Activated naive CD4-positive, alpha-beta T cell treated with anti-CD3 and anti-CD28 coated beads, Interleukin-2, amount 10 ng/mL, durations not matched to agents 7 days and 5 days (primary cell): ENCODE measurements at places on chromosomes 11 and 22.
A peak's percentile ranks its signal among the peaks of the same experiment; 100 is the strongest.

GRCh38 chr11:89498845-89499448 is 7.8 kb upstream of the NOX4 start:
- no peak for DNase-seq

GRCh38 chr11:61787928-61788491 is 4.4 kb downstream of the TMEM258 start:
- DNase-seq, result peak; percentile 41

GRCh38 chr11:70640408-70640807 is 242.1 kb downstream of the CTTN start:
- DNase-seq, result no peak

DNA sequence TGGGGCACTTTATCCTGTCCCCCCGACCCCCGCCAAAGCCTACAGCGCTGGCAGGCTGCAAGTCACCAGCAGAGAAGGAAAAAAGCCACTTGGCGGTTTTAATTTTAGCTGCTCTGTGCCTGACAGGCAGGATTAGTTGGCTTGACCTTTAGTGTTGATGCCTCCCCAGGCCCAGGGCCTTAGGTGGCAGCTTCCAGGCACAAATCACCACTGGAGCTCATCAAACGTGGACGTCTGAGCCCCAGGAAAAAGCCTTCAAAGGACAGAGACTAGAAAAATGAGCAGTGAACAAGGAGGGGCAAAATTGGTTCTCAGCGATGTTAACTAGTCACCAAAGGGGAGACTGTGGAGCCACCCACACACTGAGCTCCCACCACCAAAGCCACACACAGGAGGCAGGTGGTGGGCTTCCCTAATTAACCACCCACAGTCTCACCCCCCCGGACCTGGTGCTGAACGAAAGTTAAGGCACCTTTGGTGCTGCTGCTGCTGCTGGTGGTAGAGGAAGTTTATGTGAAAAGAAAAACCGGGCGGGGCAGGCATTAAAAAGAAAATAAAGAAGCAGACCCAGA is 4.4 kb upstream of the PYGM start:
- peak; percentile 83 for DNase-seq

DNA sequence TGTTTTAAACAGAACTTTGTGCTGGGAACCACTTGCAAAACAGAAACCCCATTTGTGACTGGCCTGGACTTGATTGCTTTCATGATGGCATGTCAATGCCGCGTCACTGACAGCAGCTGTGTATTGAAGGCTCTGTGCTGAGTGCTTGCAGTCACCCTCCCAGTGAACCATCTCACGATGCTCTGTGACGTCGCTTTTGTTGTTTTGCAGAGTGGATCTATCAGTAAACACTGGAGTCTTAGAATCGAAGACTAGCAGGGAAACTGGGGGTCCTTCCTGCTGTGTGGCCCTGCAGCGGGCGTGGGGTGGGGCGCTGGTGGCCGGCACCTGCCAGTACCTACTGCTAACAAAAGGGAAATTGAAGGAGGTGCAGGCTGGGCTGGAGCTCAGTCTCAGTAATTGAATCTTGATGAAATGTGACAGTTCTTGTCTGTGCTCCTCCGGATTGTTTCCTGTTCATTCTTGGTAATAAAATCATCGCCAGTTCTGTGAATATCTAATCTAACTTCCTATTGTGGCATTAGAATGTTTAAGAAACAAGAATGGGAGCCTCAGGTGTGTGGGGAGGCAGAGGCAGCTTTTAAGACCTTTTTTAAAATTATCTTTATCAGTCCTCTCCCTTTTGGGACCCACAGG is 50.5 kb upstream of the PARVG start:
- DNase-seq, result no peak

- peak; percentile 70 for DNase-seq
Measured at GRCh38 chr22:19576460-19577421, 52.5 kb upstream of the CLDN5 start.

DNA sequence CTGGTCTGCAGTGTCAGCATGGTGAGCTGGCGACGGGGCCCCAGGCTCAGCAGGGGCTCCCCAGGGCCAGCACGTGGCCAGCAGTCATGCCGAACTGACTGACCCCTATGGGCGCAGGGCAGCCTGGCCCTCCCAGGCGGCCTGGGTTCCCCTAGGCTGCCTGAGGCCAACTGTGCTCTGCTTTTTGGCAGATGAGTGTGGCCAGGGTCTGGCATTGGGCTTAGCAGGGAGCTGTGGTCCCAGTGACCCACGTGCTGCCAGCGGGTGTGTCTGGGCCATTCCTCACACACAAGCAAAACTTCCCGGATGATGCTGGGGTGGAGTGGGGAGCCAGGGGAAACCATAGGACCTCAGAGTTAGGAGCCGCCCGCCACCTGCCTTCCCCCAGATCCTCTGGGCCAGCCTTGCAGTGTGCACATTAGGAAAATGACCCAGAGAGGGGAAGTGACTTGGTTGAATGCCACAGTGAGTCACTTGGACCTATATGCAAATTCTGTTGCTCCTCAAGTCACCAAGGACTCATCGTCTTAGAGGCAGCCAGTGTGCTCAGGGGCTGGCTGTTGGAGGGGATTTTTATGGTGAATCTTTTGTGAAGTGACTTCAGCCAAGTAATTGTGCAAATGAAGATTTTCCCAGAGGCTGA is 6.5 kb downstream of the ADORA2A start:
- no peak for DNase-seq

DNA sequence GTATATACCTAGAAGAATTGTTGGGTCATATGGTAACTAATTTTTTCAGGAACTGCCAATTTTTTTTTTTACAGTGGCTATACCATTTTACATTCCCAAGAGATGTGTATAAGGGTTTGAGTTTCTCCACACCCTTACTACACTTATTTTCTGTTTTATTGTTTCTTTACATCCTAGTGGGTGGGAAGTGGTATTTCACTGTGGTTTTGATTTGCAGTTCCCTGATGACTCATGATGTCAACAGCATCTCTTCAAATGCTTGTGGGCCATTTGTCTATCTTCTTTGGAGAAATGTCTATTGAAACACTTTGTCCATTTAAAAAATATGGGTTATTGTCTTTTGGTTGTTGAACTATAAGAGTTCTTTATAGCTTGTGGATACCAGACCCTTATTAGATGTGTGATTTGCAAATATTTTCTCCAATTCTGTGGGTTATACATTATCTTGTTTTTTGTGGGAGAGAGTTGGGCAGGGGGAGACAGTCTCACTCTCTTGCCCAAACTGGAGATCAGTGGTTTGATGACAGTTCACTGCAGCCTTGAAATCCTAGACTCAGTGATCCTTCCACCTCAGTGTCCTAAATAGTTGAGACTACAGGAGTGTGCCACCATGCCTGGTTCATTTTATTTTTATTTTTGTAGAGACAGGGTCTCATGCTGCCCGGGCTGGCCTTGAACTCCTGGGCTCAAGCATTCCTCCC is 30.3 kb upstream of the PISD start:
- no peak for DNase-seq

GRCh38 chr22:45948081-45948648 is 28.8 kb downstream of the WNT7B start:
- no peak for DNase-seq

- peak; percentile 10 for DNase-seq
Measured at GRCh38 chr22:44380756-44381486, 68.2 kb upstream of the SHISAL1 start.
